Thyroid gland (tissue), 4 donors: ENCODE measurements at places on chromosomes 11 and 22. TPM values are rescaled to one million over a fixed set of nuclear protein-coding genes. Genes with fewer than 3 reads are reported as not detected.

GRCh38 chr11:9625728-9626127, 38.1 kb upstream of the SWAP70 start:
- no peaks in the 10 kb centered on the region for H3K36me3 ChIP-seq
- H3K27me3 ChIP-seq: no peaks in the 10 kb centered on the region
- H3K4me1 ChIP-seq: peaks cover 11% of the 10 kb centered on the region
- H3K27ac ChIP-seq: no peak overlapping the region
- no peak for DNase-seq

DNA sequence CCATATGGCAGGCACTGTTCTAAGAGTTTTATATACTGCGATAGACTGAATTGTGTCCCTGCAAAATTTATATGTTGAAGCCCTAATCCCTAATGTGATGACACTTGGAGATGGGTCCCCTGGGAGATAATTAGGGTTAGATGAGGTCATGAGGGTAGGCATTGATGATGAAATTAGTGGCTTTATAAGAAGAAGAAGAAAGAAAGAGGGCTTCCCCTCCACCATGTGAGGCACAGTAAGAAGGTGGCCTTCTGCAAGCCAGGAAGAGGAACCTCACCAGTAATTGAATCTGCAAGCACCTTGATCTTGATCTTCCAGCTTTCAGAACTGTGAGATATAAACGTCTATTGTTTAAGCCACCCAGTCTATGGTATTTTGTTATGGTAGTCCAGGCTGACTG, 46.6 kb upstream of the TENM4 start:
- H3K4me1 ChIP-seq: no peaks in the 10 kb centered on the region
- H3K27ac ChIP-seq: no peak overlapping the region
- no peak overlapping the region for H3K4me3 ChIP-seq
- no peaks in the 10 kb centered on the region for H3K27me3 ChIP-seq
- no peak for DNase-seq

- DNase-seq: peak; percentile 27
- H3K36me3 ChIP-seq: no peaks in the 10 kb centered on the region
- H3K4me1 ChIP-seq: peaks cover 6% of the 10 kb centered on the region
- H3K27ac ChIP-seq: no peak overlapping the region
- no peak overlapping the region for H3K4me3 ChIP-seq
These were observed 19.8 kb upstream of the TLCD5 start for GRCh38 chr11:120305286-120305685.

DNA sequence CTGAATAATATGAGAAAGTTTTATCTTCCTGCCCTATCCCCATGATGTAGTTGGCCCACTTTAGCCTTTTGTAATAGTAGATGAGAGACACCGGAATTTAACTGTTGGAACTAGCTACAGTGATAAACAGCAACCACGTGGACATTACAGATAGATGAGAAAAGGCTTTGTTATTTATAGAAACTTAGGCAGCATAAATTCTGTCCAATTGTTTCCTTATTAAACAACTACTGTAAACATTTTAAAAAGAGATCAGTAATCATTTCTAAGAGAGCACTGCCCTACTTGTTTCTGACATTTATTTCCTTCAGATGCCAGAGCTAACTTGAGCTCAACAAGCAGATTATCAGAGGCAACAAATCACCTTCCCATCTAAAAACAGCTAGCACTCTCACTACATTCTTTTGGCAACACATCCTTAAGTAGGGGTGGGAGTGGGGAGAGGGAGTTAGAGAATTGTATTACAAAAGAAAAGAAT, 63.1 kb downstream of the SOX6 start:
- no peak overlapping the region for H3K27ac ChIP-seq
- H3K4me3 ChIP-seq: no peak overlapping the region
- H3K36me3 ChIP-seq: no peaks in the 10 kb centered on the region
- DNase-seq: no peak
- H3K4me1 ChIP-seq: no peaks in the 10 kb centered on the region

GRCh38 chr11:16794047-16794818, 55.8 kb downstream of the C11orf58 start:
- peak overlapping the region; percentile 87 for H3K27ac ChIP-seq
- H3K4me1 ChIP-seq: peaks cover 32% of the 10 kb centered on the region
- DNase-seq: no peak
- H3K27me3 ChIP-seq: no peaks in the 10 kb centered on the region

DNA sequence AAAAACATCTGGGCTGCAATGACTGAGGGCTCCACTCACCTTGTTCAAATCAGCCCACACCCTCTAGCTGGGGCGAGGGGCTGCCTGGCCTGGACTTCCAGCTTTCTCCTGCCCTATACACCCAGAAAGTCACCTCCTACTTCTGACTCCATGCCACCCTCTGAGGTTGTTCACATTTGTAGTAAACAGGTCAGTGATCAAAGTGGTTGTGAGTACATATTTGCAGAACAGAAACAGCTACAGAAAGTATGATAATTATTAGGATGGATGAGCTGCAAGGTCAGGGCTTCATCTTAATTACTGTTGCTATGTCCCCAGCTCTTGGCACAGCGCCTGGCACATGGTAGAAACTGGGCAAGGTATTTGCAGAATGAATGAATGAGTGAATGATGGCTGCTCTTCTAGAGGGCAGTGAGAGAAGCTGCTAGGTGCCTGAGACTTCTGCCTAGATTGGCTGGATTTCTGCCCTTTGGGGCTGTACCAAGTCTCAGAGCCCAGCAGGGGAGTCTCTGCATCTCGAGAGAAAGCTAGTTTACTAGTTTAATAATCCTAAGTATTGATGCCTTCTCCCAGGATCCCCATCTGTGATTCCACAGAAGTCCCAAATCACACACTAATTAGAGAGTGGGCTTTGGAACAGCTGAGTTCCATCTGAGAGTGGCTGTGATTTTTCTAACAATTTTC, 36.0 kb downstream of the SYT13 start:
- no peaks in the 10 kb centered on the region for H3K36me3 ChIP-seq
- DNase-seq: no peak
- H3K4me3 ChIP-seq: no peak overlapping the region

DNA sequence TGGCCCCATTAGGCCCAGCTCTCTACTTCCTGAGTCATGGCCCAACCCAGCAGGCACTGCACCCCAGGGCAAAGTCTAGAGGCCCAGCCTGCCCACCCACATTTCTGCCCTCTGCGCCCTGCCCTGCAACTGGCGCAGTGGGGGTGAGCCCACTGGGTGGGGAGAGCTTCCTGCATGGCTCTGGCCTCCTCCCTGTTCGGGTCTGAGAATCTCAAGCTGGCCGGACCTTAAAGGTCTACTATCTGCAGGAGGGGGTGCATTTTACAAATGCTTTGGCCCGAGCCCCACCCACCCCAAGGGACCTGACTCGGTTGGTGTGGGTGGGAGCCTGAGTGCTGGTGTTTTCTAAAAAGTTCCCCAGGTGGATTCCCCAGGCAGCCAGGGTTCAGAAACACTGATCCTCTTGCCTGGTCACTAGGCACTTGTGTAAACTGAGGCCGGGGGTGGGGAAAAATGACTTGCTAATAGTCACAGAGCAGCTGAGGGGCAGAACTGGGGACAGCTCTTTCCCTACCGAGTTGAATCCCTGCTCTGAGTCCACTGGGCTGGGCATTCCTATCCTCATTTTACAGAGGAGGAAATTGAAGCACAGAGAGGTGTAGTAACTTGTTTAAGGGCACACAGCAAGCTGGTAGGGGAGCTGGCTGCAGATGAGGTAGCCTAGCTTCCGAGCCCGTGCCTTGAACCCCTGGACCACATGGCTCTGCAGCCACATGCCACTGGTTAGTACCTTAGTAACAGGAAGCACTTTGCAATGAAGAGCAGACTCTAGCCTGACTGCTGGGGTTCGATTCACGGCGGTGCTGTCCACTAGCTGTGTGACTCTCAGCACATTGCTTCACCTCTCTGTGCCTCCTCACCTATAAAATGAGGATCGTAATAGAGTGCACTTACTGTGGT, 36.3 kb downstream of the CD82 start:
- DNase-seq: no peak
- H3K27me3 ChIP-seq: no peaks in the 10 kb centered on the region
- no peaks in the 10 kb centered on the region for H3K36me3 ChIP-seq

DNA sequence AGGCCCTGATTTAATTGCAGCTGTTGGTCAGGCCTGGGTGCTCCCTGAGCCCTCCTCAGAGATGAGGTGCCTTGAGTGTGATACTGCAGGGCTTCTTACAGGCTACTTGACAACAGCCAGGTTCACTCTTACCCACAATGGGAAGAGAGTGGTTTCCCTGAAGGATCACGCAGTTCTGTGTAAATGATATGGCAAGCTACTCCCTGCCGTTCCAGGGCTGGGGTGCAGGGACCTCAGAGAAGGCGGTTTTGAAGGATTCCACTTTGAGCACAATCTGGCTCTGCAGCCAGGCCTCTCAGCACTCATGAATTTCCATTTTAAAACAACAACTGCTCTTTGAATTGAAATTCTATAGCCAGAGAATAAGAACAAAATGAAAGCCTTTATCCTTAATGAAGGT, 92.9 kb downstream of the SLC17A6 start:
- no peaks in the 10 kb centered on the region for H3K36me3 ChIP-seq
- no peaks in the 10 kb centered on the region for H3K27me3 ChIP-seq
- H3K4me1 ChIP-seq: no peaks in the 10 kb centered on the region
- H3K4me3 ChIP-seq: no peak overlapping the region

- no peak for DNase-seq
- H3K27me3 ChIP-seq: no peaks in the 10 kb centered on the region
- H3K27ac ChIP-seq: no peak overlapping the region
- peaks cover 20% of the 10 kb centered on the region for H3K36me3 ChIP-seq
- H3K4me1 ChIP-seq: no peaks in the 10 kb centered on the region
These were observed 45.1 kb downstream of the ST14 start for GRCh38 chr11:130204703-130205095.

- no peak overlapping the region for H3K4me3 ChIP-seq
- no peak overlapping the region for H3K27ac ChIP-seq
- no peaks in the 10 kb centered on the region for H3K36me3 ChIP-seq
- H3K27me3 ChIP-seq: no peaks in the 10 kb centered on the region
- H3K4me1 ChIP-seq: no peaks in the 10 kb centered on the region
These were observed 43.2 kb upstream of the YPEL1 start for GRCh38 chr22:21778705-21779363.

DNA sequence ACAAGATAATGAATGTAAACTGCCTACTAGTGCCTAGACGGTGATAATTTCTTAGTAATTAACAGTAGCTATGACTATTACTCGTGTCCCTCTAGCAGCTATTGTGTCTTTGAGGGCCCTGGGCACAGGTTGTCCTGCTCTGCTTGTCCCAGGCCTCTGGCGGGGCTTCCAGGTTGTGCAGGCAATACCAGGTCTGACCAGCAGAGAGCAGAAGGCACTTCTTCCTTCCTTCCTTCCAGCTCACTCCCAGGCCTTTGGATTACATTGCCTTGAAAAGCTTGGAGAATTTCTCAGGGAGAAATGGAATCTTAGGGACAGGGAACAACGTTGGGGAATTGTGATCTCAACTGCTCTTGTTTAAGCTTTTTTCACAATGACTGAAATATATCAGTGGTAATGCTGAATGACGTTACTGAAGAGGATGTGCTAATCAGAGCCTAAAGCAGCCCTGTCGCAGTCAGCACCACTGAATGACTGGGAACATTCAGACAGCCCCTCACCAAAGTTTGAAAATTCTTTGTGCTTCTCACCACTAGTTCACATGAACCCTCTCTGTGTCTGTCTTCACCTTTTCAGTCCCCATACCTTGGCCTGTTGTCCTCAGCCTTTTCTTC, 8.4 kb upstream of the CCKBR start:
- no peak overlapping the region for H3K4me3 ChIP-seq
- H3K27me3 ChIP-seq: no peaks in the 10 kb centered on the region
- H3K27ac ChIP-seq: no peak overlapping the region
- H3K36me3 ChIP-seq: no peaks in the 10 kb centered on the region
- no peaks in the 10 kb centered on the region for H3K4me1 ChIP-seq

DNA sequence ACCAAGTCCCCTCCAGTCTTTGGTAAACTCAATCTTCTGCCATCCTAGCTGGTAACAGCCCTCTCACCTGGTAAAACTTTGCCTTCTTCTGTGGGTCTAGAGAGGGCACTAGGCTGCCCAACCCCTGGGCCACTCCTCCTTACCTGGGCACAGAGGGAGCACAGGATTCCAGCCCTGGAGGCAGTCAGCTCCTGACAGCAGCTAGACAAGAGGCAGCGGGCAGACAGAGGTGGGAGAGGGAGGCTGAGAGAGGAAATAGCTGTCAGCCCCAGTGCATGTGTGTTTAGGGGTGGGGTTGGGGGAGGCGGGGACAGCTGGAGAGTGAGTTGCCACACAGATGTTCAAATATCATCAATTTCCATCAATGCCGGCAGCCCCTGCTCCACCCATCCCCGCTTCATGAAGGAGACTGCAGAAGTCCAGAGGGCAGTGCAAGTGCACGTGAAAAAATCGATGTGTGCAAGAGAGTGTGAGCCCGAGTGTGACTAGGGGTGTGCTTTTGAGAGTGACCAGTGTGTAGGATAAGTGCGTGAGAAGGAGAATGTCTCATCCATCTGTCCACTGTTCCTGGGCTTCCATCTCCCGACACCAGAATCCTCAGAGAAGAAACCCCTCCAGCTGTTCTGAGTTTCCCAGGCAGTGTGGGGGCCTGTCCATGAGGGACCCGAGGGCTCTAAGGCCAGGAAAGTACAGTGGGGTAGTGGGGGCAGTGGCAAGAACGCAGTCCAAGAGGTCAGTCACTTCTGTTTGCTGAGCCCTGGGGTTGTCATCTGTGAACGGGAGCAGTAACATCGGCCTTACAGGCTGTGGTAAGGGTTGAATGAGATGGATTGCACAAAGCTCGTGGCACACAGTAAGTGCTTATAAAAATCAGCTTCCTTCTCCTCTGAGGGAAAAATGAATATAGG, at the start of gene PTGDR2:
Gene PTGDR2, minus strand, starts transcription at position 225 of the 908 bp plus-strand sequence. CDS start 2,228 bp downstream, outside the sequence.
- DNase-seq: no peak
- H3K4me3 ChIP-seq: no peak within 1 kb of the TSS
- no peak within 1 kb of the TSS for H3K27ac ChIP-seq
- peaks cover 3% of the 10 kb centered on the region for H3K36me3 ChIP-seq
- no peaks in the 10 kb centered on the region for H3K27me3 ChIP-seq

GRCh38 chr11:125494561-125494960, 1.5 kb downstream of the FEZ1 start:
- no peak overlapping the region for H3K27ac ChIP-seq
- no peaks in the 10 kb centered on the region for H3K36me3 ChIP-seq
- peaks cover 11% of the 10 kb centered on the region for H3K4me1 ChIP-seq
- DNase-seq: no peak

GRCh38 chr11:9232482-9232881, 32.7 kb downstream of the DENND5A start:
- H3K27ac ChIP-seq: no peak overlapping the region
- peaks cover 23% of the 10 kb centered on the region for H3K4me1 ChIP-seq
- H3K27me3 ChIP-seq: no peaks in the 10 kb centered on the region
- H3K36me3 ChIP-seq: no peaks in the 10 kb centered on the region
- H3K4me3 ChIP-seq: no peak overlapping the region

- H3K27ac ChIP-seq: no peak overlapping the region
- H3K4me1 ChIP-seq: peaks cover 34% of the 10 kb centered on the region
- peaks cover 28% of the 10 kb centered on the region for H3K36me3 ChIP-seq
- H3K27me3 ChIP-seq: no peaks in the 10 kb centered on the region
- no peak overlapping the region for H3K4me3 ChIP-seq
- DNase-seq: no peak
These were observed 58.1 kb downstream of the PPFIA1 start for GRCh38 chr11:70328556-70328955.

The FOLR1 gene
- total RNA-seq: 64.9 TPM

The CEND1 gene
- 0.44 TPM for total RNA-seq

The MS4A18 gene
- total RNA-seq: not detected

The CLCF1 gene
- total RNA-seq: 7.8 TPM

The C1QTNF4 gene
- 2.1 TPM for total RNA-seq
